ENCODE measurements at places on chromosomes 4 and X.

DNA sequence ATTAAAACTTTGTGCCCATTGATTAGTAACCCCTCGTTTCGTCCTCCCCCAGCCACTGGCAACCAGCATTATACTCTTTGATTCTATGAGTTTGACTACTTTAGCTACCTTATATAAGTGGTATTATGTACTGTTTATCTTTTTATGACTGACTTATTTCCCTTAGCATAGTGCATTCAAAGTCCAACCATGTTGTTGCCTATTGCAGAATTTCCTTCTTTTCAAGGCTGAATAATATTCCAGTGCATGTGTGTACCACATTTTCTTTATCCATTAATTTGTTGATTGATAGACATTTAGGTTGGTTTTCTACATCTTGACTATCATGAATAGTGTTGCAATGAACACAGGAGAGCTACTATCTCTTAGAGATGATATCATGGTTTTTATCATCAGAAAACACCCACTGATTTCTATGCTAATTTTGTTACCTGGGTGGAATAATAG, 3.2 kb downstream of the ALB start:
- no peak for DNase-seq

DNA sequence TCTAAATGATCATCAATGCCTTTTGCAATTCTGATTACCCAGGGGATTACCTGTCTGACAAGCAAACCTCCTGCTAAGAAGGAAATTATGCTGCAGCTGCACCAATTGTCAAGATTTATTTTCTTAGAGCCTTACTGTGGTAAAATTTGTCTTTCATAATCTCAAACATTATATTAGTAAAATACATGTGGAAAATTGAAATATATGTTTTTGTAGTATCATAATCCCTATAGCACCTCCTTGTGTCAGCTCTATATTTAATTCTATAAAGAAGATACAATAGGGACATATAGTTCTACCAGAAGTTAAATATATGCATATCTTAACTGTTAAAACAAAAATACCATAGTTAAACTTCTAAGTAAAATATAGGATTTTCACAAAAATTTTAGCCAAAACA, 655.6 kb upstream of the PCDH10 start:
- no peak for DNase-seq

DNA sequence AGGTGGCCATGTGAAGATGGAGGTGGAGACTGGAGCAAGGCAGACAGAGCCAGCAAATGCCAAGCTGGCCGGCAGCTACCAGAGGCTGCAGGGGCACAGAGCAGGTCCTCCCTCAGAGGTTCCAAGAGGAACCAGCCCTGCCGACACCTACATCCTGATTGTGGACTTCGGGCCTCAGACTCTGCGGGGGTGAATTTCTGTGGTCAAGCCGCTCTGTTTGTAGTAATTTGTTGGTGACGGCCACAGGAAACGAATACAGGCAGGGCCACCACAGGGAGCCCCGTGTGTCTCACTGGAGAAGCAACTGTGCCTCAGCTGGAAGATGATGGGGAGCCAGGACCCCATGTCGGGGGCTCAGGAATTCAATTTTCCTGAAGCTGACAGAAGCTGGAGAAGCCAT, 28.3 kb downstream of the ZFYVE28 start:
- DNase-seq, result no peak

DNA sequence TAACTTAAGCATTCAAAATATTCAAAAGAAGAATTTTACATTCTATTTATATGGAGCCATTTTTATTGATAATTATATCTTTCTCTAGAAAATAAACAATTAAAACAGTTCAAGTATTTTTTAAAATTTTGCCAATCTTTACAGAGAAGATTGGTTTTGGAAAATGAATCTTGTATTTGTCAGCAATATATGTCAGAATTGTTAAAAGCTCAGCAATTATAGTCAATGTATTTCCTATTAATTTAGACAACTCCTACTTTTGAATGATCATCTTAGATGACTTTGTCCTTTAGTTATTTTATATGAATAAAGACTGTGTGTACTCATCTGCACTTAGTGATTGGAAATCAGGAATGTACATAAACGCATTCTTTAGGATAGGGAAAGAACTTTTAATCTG, 223.9 kb upstream of the MAD2L1 start:
- DNase-seq, result no peak

- DNase-seq, result peak; percentile 24
These were observed 30.9 kb downstream of the RASSF6 start for GRCh38 chr4:73589261-73589847.

- DNase-seq, result no peak
These were observed 326.1 kb downstream of the SH3BGRL start for GRCh38 chrX:81527881-81528440.

DNA sequence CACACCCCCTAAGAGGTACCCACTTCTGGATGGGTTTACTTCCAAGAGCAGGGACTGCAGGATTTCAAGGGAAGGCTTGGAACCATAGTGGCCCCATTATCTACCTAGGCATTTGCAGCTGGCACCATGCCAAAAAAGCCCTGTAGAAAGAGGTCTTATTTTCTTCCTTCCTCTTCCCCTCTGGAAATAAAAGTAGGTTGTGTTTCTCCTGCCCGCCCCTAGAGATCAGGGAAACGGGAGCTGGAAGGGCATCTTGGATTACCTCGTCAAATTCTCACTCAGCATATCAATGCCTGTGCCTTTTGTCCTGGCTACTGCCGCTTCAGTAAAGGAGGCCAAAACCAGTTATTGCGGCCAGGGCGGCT, 1.6 kb downstream of the SCD5 start:
- DNase-seq, result no peak

- DNase-seq, result no peak
These were observed 180.7 kb downstream of the PDGFC start for GRCh38 chr4:156790866-156791265.

GRCh38 chrX:3161681-3162080, 120.4 kb downstream of the ARSF start:
- no peak for DNase-seq

DNA sequence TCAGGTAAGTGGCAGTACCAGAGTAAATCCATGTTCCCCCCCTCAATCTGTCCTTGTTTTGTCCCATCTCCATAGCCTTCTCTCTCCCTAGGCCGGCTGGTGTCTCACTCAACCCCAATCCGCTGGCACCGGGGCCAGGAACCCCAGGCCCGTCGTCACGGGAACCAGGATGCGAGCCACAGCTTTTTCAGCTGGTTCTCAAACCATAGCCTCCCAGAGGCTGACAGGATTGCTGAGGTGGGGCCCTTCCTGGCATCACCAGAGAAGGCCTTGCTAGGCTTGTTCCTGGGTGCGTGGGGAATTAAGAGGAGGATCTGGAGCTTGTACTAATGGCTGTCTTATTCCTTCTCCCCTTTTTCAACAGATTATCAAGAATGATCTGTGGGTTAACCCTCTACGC, 2.7 kb downstream of the TSPYL2 start:
- DNase-seq, result no peak

- DNase-seq, result no peak
These were observed 162.3 kb downstream of the BTC start for GRCh38 chr4:74631988-74632387.

DNA sequence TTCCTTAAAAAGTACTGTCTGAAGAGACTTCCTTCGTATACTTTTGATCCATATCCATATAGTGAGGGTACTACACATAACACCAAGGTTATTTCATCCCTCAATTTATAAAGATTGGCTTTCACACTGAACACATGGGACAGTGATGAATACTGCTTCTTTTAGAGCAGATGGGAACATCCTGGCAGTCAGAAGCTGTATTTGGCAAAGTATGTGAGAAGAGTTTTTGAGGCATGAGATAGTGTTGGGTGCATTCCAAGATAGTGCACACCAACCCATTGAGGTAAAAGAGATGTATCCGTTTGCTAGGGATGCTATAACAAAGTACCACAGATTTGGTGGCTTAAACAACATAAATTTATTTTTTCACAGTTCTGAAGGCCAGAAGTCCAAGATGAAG, 141.1 kb downstream of the MOSPD2 start:
- DNase-seq, result no peak

DNA sequence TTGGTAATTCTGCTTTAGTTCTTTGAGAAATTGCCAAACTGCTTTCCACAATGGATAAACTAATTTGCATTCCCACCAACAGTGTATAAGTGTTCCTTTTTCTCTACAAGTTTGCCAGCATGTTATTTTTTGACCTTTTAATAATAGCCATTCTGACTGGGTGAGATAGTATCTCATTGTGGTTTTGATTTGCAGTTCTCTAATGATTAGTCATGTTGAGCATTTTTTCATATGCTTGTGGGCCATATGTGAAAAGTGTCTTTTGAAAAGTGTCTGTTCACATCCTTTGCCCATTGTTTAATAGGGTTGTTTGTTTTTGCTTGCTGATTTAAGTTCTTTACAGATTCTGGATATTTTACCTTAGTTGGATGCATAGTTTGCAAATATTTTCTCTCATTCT, 25.9 kb downstream of the ENPEP start:
- DNase-seq, result no peak

- no peak for DNase-seq
These were observed 213.0 kb upstream of the FAT4 start for GRCh38 chr4:125101719-125102118.

GRCh38 chr4:54664400-54664799, 6.6 kb downstream of the KIT start:
- DNase-seq, result no peak

GRCh38 chr4:25524663-25525062, 131.0 kb upstream of the SLC34A2 start:
- DNase-seq, result no peak

- DNase-seq, result no peak
These were observed 644.7 kb upstream of the BOD1L1 start for GRCh38 chr4:14272206-14272605.

DNA sequence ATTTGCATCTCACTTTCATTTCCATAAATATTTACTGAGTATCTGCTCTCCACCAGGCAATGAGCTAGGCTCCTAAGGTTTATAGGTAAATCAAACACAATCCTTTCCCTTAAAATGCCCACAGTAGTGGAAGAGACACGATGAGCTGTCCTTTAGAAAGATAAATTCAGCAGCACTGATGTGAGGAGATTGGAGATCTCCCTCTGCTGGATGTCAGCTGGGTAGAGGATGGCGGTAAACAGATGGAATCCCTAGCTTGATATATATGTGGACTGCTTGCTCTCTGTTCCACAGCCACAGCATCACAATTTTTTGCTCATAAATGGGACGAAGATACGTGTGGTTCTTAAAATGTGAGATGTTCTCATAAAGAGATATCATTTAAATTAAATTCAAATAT, 216.4 kb upstream of the RASGEF1B start:
- DNase-seq, result no peak

GRCh38 chr4:137998666-137999429, 243.3 kb downstream of the SLC7A11 start:
- no peak for DNase-seq

DNA sequence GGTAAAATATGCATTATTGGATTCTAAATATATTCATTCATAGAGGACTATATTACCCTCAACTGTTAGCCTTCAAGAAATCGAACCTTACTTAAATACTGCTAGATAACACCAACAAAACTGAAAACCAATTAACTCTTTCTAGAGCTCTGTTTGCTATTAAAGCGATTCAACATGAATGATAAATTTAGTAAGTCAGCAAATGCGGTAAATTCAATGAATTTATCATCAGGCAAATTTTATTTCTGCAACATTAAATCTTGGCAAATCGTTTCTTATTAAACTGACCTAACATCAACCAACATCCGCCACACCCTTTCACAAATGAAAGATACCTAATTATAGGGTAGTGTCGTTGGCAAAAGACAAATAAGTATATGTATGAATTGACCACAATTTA, 26.4 kb upstream of the HELT start:
- DNase-seq, result no peak

- DNase-seq, result no peak
These were observed 45.0 kb downstream of the TIGD2 start for GRCh38 chr4:89156174-89156914.

GRCh38 chr4:35820003-35820402, 424.3 kb downstream of the ARAP2 start:
- no peak for DNase-seq

Data from NCI-H1930 (cell line).